ENCODE measurements at places on chromosomes 5 and 9.

GRCh38 chr5:65076251-65076869 lies 307.6 kb downstream of the CWC27 start:
- DNase-seq, result no peak

DNA sequence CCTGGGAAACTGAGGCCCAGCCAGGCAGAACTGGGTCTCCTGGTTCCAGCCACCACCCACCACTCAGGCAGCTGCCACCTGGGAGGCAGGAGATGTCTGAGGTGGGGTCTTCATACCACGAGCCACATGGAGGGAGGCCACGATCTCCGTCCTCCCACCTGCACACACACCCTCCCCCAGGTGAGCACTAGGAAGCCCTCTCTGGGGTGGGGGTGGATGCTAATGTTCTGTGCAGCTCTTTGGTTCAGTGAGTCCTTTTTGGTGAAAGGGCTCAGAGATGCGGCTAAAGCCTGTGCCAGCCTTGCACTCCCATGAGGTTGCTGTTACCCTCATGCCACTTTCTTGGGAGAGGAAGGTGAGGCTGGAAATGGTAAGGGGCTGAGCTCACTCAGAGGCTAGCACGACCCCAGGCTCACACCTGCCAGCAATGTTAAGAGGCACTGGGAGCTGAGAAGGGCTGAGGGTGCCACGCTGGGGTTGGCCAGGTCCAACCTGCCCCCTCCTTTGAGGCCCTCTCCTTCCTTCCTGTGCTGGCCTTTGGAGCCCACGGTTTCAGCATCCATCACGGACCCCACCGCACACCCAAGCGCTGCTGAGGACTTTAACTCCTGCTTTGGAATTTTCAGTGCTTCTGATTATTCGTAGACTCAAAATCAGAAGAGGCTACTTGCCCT lies 26.6 kb upstream of the OBP2B start:
- DNase-seq, result no peak

- no peak for DNase-seq
These were observed 39.4 kb upstream of the TRAF1 start for GRCh38 chr9:120966013-120966369.

- no peak for DNase-seq
These were observed 1.8 kb upstream of the DIPK1B start for GRCh38 chr9:136710543-136710942.

- DNase-seq, result no peak
These were observed 326.3 kb downstream of the OSTF1 start for GRCh38 chr9:75414371-75415160.

DNA sequence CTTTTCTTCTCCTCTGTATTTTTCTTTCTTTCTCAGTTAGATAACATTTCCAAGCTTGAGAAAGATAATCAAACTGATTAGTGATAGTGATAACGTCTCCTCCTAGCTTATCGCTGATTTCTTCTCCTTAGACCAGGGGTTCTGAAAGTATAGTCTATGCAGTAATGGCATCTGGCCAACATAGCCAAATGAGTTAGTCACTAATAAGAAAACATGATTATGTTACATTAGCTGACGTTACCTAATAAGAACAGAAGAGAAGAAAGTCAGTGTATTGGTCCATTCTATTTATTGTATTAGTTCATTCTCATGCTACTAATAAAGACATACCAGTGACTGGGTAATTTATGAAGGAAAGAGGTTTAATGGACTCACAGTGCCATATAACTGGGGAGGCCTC lies 111.2 kb downstream of the STRBP start:
- DNase-seq, result no peak

DNA sequence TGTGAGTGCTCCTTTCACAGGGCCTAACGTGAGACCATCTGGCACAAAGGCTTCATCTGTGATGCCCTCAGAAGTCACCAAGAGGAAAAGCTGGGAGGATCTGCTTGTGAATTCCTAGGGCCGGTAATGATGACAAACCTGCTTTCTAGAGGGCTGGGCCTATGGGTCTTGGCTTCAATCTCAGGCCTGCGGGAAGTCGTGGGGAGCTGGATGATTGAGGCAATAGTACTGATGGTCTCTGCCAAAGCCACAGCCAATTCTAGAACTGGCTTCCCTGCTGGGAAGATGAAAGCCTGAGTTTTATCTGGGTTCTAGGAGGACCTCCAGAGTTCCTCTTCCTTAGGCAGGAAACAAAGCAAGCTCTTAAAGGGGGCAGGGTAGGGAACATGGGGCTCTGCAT lies 102.7 kb downstream of the TMEM215 start:
- no peak for DNase-seq

DNA sequence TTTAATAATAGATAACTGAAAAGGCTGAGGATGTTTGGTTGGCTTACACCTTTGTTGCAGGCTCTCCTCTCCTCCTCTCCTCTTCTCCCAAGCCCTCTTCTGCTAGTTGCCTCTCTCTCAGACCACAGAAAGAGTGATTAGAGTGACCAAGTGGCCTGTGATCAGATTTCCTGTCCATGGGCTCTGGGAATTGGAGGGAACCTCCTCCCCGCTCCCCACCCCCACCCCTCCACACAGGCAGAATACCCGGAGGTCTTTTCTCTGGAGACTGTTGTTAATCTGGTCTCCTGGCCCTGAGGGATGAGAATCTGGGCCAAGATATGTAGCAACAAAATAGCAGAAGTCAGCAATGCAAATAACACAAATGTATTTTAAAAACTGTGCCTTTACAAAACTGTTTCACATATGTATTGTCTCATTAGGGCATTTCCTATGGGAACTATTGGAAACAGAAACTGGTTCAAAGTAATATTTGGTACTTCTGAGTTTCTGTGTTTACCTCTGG lies 361.3 kb downstream of the NR2F1-AS1 start:
- DNase-seq, result no peak

- DNase-seq, result no peak
These were observed 387.1 kb upstream of the PAPPA start for GRCh38 chr9:115766370-115766955.

GRCh38 chr5:111993242-111993641 lies 236.2 kb upstream of the NREP start:
- no peak for DNase-seq

Measured in esophagus squamous epithelium (tissue), 5 donors.